ENCODE measurements at places on chromosomes 7 and 10.

DNA sequence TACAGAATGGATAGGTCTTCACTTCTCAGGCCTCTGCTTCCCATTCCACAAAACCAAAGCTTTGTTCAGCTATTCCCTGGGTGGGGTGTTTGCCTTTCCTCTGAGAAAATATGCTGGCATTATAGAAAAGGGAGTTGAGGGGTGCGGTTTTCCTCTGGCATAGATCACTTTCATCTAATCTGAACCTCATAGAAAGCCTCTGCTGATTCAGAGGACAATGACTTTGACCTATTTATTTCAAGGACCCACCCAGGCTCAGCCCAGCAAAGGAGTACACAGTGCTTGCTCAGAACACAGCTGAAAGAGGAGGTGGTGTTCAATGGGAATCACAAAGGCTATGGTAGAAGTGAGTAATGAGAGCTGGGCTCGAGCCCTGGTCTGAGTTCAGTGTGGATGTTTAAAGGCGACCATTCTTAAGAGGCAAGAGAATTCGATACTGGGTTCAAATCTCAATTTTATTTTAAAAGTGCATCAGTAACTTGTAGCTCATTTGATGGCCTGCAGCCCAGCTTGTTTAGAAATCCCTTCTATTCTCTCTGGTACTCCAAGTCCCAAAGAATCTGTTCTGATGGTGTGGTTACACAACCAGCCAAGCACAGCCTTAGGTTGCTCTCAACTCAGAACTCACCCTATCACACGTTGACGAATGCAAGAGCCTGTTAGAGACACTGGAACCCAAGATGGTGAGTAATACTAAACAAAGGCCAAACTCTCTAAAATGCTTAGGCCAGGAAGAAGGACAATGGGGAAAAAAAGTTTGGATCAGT is 1012.8 kb downstream of the LRMDA start:
- no peak for DNase-seq

DNA sequence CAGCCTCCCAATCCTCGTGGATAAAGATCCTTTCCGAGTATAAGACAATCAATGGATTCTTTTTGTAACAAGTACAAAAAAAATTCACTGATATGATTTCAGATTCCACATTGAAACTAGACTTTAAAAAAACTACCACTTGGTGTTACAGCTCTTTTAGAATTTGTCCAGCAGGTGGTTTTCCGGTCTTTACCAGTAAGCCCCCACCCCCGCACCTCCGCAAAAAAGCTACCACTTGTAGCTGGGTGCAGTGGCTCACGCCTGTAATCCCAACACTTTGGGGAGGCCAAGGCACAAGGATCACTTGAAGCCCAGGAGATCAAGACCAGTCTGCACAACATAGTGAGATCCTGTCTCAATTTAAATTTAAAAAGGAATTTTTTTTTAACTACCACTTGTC is 19.8 kb downstream of the IGF2BP3 start:
- DNase-seq = no peak

GRCh38 chr10:98445200-98445812 is 1.4 kb downstream of the HPS1 start:
- DNase-seq = no peak

DNA sequence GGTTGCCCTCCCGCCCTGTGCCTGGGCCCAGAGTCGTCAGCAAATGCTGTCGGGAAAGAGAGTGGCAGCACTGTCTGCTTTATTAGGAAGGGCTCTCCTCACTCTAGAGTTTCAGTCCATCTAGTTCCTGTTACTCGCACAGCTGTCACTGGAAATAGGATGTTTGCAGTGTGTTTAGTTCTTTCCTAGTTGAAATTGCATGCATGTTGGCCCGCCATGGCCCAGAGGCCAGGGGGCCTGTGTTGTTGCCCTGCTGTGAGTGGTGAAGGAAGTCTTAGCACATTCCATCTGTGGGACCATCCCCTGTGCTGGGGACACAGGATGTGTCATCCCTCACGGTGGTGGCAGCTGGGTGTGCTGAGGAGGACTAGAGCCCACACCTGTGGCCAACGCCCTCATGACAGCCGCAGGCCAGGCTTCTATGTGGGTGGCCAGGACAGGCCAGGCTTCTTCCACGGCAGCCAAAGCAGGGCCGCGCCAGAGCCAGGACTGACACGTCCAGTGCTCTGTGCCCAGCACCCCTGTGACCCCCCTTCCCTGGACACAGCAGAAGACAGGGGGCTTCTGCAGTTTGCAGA is 45.4 kb downstream of the ZNF467 start:
- no peak for DNase-seq

DNA sequence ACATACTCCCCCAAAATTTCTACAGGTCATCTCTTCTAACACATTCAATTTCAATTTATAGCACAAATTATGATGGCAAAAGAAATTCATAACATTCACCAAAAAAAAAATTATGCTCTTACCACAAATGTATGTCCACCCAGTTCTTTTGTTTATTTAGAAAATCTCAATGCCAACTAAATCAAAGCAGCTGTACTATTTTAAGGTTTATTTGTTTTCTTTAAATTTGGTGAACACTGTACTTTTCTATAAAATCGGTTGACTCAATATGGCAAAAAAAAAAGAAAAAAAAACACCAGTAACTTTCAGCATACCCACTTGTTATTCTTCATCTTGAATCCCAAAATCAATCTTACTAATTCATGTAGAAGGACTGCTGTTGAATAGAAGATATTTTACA is 225.7 kb downstream of the AGMO start:
- DNase-seq = no peak

DNA sequence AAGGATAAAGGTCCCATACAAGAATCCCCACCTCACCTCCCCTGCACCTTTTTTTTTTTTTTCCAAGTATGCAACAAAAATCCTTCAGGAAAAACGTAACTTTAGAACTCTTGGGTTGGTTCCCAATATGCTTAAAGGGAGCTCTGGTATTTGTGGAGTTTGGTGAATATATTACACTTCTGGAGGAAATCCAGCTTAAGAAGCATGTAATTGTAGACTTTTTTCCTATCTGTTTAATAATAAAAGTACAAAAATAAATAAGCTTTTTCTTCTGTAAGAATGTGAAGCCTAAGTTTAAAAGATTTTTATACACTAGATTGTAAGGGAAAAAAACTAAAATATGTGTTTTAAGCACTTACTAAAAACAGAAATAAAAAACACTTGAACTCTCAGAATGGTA is 102.3 kb downstream of the SORBS1 start:
- DNase-seq = no peak

DNA sequence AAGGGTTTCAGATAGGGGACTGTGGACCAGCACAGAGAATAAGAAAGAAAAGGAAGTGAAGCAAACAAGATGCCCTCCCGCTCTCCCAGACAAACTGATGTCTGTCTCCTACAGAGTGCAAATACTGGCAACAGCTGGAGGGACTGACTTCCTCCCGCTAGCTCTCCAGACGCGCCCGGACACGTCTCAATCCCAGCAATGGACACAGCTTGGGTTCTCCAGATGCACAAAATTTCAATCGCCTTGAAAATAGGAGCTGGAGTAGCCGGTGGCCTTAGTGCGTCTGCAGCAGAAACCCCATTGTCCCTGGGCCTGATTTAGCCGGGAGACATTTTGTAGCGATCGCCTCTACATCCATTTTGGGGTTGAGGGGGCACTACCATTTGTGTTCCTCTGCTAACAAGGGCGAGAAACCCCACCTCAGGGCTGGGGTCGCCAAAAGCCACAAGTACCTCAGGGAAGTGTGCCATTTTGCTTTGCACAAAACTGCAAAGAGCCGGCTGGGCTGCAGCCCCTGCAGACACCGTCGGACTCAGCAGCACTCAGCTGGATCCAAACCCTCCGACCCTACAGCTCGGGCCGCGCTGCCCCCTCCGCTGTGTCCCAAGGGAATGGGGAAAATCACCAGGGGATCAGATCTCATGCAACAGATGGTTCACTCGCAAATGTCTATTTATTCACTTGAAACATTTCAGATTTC is 5.9 kb downstream of the CPA2 start:
- DNase-seq = no peak

- no peak for DNase-seq
Observed at GRCh38 chr7:99019523-99020412, 124.1 kb downstream of the SMURF1 start.

DNA sequence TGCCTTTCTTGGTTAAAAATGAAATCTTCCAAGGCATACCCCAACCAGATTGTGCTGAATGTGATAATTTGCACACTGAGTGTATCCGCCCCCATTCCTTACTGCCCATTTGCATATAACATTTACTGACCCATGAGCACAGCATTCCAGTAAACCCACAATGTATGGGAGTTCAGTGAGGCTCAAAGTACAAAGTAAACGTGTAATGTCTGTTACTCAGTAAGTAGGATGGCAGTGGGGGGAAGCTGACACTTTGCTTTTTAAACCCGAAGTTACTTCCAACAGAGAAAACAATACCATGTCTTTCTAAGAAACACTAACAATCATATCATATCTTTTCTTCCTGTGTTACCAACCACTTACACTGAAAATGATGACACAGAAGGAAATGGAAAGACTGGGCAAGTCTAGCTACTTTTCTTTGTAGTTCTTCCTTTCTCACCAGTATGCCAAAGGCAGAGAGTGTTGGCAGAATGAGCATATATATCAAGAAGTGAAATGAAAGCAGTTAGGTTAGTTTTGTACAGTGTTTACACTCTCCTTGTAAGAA is 27.1 kb upstream of the SOSTDC1 start:
- peak; percentile 54 for DNase-seq
